Astrocyte of the spinal cord (primary cell): ENCODE measurements at places on chromosomes 6 and 20.

- no peak for DNase-seq
These were observed 2.8 kb downstream of the PBX2 start for GRCh38 chr6:32187009-32187709.

- no peak for DNase-seq
These were observed 681.6 kb upstream of the GJE1 start for GRCh38 chr6:141451181-141451510.

- peak; percentile 29 for DNase-seq
These were observed 69.0 kb downstream of the AFG1L start for GRCh38 chr6:108363889-108364313.

GRCh38 chr6:84967965-84968364, 203.6 kb upstream of the TBX18 start:
- DNase-seq = no peak
